ENCODE measurements at places on chromosomes 16 and 17. TPM values are rescaled to one million over a fixed set of nuclear protein-coding genes. Genes with fewer than 3 reads are reported as not detected.

The EEF2K gene
- 26.4 TPM for total RNA-seq

DNA sequence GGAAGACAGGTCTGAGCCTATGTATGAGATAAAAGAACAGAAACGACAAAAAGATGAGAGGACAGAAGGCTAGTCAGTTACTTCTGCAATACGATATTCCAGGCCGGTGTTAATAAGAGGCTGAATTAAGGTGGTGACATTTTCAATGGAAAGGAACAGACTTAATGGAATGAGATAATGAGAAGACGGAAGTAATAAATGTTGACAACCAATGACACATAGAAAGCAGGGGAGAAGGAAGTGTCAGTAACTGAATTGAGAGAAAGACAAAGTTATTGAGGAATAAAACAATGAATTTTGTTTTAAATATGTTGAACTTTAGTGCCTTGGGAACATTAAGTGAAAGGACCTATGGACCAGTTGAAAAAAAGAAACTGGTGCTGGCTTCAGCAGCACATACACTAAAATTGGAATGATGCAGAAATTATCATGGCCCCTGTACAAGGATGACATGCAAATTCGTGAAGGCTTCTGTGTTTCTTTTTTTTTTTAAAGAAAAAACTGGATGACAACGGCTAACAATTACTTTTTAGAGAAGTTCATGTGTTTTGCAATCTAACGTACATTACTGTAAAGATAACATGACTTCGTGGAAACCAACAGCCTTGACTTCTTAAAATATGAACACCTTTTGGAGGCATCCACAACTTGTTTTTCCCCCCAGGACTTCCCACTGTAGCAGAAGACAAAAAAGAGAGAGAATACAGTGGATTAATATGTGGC is 18.5 kb upstream of the CPD start:
- no peak for DNase-seq

The DYNLRB2 gene
- total RNA-seq, result 1.1 TPM

DNA sequence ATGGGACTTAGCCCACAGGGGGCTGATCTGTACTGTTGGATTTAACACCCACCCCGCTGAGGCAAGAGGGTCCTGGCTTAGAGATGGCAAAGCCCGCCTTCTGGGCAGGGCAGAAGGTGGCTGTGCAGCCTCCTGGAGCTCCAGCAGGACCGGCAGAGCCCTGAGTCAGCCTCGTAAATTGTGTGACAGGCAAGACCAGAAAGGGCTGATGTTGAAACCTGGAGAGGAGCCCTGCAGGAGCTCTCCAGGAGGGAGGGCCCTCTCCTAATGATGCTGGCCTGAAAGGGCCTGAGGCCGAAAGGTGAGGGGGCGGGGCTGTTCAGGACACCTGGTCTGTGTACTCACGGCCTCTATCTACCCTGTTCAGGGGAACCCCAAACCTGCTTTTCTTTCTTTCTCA is 22.5 kb upstream of the MYO15B start:
- no peak for DNase-seq

The TBC1D3H gene
- not detected for total RNA-seq

GRCh38 chr17:56934280-56934679 is 20.4 kb upstream of the TRIM25 start:
- no peak for DNase-seq

Data from Right ventricle myocardium superior (tissue), 1 donor.